ENCODE measurements at places on chromosomes 1 and 21.

- no peak for DNase-seq
Observed at GRCh38 chr1:216665856-216666255, 57.4 kb downstream of the ESRRG start.

DNA sequence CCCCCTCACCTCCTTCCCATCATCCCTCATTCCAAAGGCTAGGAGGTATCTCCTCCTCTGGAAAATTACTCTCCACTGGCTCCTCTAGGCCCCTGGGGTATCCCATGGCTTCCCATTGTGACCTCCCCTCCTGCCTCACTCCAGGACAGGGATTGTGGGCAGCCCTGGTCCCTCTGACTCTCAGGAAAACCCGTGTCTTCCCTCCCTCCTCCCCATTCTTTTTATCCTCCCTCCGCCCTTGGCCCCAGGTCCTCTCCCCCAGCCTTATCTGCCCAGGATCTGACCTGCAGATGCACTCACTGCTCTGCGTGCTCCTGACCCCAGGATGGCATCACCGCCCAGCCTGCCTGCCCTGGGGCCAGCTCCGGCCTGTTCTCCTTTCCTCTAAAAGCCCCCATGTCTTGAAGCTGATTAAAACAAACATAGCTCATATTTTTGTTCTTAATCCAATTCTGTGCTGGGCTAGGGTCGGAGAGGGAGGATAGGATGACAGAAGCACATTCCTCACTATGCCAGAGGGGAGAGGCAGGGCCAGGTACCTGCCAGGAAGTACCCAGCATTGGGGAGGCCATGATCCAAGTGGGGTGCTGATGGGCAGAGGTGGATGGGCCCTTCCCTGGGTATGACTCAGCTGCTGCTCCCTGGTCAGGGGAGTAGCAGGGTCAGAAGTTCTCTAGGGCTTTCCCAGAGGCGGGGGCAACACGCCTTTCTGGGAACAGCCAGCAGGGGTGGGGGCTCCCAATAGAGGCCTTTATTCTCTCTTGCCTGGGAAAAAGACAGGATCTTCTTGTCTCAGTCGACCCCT, 13.8 kb upstream of the UBL4B start:
- no peak for DNase-seq

- peak; percentile 81 for DNase-seq
Observed at GRCh38 chr1:184866991-184867788, 107.1 kb downstream of the NIBAN1 start.

DNA sequence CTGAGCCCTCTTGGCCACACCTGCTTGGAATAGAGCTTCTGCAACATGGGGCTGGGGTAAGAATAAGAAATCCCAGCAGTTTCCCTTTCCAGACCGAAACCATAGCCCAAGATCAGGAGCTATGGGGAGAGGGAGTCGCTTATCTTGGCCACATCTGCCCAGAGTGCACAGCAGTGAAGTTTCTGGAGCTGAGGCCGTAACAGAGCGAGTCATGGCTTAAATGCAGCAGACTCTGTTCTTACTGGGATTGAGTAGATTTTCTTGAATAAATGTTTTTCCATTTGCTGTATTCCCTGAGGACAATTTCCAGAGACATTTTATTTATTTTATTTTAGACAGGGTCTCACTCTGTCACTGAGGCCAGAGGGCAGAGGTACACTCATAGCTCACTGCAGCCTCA, 33.5 kb downstream of the CFAP57 start:
- DNase-seq = peak; percentile 16

GRCh38 chr1:17135530-17135929, 16.3 kb upstream of the PADI2 start:
- DNase-seq = no peak

DNA sequence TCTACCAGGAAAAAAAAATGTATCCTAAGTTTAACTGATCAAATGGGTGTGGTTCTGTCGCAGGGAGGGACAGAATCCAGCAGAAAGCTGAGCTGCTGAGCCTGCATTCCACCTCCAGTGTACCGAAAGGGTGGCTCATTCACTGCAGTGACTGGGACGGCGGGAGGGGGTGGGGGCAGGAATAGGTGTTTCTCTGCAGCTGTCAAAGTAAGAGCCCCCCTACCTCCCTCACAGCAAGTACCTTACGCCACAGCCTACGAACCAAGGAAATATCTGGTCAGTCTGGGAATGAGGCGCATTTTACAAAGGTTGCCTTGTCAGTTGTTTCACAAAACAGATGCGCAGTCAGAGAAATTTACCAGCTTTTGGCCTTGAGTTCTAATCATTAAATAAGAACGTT, 1.7 kb downstream of the S100B start:
- DNase-seq = no peak

DNA sequence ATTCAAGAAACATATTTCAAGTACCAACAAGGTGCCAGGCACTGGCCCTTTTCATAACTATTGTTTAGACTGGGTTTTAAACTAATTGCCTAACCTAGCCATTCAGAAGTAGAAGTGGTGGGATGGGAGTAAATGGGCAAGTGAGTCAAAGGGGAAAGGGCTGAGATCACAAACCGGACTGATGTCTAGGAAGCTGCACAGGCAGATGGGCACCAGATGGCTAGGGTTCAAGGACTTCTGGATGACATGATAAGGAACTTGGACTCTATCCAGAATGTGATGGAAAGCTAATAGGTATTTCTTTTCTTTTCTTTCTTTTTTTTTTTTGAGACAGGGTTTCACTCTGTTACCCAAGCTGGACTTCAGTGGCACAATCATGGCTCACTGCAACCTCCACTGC, 46.6 kb downstream of the LYST start:
- DNase-seq = no peak

DNA sequence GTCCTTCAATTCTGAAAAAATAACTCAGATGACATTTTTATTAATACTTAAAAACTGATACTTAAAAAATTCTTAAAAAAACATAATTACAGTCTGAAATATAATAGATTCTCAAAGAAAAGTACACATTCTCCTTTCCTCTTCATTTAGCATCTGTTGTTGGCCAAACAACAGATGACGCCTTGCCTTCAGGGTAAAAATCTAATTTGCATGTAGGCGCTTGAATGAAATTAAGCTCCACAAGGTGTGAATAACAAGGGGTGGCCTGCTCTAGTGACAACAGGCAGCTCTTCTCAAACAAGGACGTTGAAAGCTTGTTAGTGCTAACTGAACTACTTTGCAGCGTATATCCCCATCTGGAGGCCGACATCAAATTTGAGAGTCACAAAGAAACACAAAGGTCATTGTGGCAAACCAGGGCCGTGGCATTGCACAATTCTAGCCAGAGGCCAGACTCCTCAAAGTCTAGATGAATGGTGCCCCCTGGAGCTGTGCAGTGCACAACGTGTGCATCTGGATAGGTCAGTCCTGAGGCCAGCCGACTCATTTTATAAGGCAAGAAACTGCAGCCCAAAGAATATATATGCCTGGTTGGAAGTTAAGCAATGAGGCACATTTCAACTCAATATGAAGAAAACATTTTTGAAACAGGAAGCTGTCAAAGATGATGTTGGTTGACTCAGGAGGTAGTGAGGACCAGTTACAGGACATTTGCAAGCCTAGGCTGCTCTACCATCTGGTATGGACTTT, 459.2 kb upstream of the RUNX1 start:
- DNase-seq = peak; percentile 18

GRCh38 chr1:213858581-213858980, 129.2 kb upstream of the PROX1 start:
- no peak for DNase-seq

DNA sequence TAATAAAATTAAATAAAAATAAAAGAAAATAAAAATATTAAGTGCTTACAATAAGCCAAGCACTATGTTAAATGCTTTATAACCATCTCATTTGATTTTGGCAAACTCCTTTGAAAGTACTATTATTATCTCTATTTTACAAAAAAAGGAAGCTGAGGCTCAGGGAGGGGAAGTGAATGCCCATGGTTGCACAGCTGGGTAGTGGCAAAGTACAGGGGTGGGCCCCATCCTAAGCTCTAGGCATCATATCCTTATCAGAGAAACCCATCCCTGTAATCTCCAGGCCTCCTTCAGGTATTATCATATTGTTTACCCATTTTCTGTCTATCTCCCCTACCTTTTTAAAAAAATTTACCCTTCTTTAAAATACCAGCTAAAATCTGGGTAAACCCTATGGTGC, 2.3 kb upstream of the MED18 start:
- no peak for DNase-seq

DNA sequence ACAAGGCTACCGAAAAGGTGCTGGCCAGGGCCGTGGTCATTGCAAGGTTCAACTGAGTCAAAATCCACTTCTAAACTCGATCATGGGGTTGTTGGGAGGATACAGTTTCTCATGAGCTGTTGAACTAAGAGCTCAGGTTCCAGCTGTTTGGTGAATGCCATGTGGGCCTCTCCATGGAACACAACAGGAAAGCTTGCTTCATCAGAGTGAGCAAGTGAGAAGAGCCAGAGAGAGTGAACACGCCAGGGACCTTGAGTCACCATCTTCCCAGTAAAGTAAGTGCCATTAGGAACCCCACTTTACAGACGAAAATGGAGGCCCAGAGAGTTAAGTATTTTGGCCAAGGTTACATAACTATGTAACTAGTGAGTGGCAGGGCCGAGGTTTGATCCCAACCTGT, 475.1 kb upstream of the VAMP3 start:
- DNase-seq = no peak

DNA sequence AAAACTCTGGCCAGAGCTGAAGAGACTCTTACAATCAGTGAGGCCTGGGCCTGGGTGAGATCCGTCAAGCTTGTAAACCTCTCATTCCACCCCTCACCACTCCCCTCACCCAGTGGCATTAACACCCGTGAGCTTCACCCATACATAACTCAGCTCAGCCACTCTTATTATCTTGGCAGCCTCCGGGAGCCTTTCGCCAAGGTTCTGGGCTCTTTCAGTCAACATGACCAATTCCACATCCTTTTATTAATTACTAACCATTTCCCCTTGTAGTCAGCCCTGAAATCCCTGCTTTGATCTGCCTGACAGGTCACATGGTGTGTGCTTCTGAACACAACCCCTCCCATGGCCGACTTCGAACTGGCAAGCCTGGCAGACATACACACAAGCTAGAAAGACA, 134.8 kb downstream of the SETD4 start:
- DNase-seq = no peak

DNA sequence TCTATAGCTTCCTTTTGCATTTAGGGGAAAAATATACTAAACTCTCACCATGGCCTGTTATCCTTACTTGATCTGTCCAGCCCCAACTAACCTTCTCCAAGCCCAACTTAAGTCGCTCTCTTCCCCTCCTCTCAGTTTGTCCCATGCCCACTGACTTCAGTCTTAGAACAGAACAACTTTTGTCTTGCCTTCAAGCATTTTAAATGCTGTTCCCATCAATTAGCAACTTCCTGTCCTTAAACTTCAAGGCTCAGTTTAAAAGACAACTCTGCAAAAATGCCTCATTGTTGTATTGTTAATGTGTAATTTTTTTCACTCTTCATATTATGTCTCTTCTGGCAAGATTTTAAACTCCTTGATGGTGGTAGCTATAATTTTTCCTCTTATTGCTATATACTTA, 526.9 kb downstream of the NEGR1 start:
- no peak for DNase-seq

- peak; percentile 78 for DNase-seq
Observed at GRCh38 chr1:198669023-198669698, 30.3 kb downstream of the PTPRC start.

- DNase-seq = no peak
Observed at GRCh38 chr21:44463724-44464123, 8.4 kb downstream of the LRRC3 start.

DNA sequence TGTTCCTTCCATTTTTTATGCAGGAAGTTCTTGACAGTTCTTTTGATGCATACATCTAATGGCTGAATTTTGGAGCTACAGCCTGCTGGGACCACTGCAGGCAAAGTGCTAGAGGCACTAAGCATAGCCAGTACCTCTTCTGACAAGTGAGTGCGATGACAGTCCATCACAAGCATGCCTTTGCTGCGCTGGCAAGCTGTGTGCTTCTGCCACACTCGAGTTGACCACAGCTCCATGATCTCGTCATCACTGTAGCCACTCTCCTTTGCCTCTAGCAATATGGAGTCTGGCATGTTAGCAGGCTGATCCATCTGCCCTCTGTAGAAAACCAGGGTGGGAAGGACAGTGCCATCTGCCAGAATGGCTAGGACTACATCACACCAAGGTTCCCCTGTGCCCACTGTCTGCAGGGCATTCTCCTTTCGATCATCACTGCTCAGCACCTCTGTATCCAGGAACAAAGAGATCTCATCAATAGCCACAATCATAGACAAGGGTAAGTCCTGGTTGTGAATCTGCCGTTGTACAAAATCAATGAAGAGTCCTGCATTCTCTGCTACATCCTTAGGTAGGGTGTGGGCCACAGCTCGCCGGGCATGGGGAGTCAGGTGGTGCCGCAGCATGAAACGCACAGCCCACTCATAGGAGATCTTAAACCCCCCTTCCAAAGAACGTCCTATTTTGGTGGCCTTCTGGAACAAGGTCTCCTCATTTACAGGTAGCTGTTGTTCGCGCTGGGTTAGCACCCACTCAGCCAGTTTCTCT, 6.0 kb downstream of the PSMB4 start:
- DNase-seq = no peak

DNA sequence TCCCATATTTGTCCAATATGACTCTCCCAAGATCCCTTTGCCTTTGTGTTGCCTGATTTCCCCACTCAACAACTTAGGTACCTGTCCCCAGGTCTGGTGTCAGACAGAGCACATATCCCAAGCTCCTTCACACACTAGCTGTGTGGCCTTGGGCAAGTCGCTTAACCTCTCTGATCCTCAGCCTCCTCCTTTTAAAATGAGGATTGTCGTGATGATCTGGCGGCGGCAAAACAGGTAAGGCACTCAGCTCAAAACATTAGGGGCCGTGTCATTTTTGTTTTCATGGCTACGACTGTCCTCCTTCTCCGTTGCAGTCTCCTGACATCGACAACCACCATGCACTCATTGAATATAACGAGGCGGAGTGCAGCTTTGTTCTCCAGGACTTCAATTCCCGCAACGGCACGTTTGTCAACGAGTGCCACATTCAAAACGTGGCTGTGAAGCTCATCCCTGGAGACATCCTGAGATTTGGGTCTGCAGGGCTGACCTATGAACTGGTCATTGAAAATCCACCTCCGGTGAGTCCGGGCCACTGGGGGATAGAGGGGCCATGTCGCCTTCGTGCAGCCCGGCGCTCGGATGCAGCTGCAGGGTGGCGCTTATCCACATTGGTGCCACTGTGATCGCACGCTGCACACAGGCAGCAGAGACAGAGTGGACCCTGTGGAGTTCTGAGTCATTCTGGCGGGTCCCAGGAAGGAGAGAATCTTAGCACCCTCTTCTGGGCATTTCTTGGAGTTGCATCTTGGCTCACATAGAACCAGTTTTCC, 25.2 kb downstream of the FHAD1 start:
- DNase-seq = peak; percentile 47

DNA sequence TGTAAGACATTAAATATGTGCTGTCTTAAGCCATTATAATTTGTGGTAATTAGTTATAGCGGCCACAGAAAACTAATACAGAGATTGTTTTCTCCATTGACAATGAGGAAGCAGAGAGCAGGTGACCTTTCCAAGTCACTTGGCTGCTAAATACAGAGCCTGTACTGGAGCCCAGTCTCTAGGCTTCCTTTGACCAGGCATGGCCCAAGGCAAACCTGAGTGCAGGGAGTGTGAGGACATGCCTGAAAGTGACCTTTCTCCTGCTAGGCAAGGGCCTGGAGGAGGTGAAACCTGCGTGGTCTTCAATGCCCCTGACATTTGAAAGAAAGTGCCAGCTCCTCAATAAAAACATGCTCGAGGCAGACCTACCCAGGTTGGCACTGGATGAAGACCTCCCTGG, 12.5 kb upstream of the CHI3L1 start:
- no peak for DNase-seq

- DNase-seq = no peak
Observed at GRCh38 chr1:151570819-151571218, 30.7 kb downstream of the TUFT1 start.
